ENCODE measurements at places on chromosomes 16 and 17.

DNA sequence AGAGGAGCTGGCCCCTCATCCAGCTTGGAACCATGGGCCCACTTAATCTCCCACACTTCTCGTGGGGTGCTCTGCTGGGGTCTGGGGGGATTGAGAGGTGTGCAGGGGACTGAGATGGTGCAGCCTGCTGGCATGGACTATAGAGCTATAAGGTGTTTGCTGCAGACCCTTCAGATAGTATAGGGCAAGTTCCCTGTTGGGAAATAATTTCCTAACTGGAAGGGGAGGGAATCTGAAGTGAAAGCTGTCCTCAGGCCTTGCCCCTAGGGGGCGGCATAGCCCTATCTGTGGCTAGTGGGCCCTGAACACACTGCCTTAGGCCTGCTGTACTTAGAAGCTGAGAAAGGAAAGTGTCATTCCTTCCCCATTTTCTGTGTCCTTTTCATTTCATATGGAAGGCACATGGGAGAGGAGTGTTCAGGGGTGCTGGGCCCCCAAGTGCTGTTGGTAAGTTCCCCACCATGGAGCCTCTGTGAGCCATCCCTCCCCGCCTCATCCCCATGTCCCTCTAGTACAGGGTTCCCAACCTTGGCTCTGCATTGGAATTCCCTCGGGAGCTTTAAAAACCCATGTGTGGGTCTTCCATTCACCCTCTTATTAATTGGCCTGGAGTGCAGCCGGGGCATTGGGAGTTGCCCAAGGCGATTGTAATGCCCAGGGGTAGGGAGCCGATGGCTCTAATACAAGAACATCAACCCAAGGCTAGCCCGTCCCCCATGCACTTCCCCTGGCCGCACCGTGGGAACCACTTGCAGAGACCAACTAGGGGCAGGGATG lies 19.7 kb downstream of the GOSR2 start:
- peak; percentile 76 for DNase-seq

GRCh38 chr16:67845291-67846062 lies 1.3 kb upstream of the NUTF2 start:
- DNase-seq: no peak

GRCh38 chr16:80084614-80085013 lies 456.2 kb upstream of the DYNLRB2 start:
- DNase-seq: peak; percentile 55

DNA sequence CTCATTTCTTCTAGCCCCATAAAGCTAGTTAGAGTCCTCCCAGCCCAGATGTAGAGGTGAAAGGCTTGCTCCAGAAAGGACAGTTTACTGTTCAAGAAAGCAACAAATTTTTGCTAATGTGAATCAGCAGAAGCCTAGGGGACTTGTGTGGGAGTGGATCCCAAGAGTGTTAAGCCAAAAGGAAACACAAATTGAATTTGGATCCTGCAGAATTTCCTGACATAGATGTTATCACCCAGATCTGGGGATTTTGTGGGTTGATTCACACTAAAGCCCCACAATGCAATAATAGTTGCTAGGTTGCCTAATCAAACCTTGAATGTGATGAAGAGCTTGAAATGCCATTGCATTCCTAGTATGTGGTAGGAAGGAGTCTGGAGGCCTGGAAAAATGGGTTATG lies 135.2 kb upstream of the HS3ST3A1 start:
- peak; percentile 93 for DNase-seq

DNA sequence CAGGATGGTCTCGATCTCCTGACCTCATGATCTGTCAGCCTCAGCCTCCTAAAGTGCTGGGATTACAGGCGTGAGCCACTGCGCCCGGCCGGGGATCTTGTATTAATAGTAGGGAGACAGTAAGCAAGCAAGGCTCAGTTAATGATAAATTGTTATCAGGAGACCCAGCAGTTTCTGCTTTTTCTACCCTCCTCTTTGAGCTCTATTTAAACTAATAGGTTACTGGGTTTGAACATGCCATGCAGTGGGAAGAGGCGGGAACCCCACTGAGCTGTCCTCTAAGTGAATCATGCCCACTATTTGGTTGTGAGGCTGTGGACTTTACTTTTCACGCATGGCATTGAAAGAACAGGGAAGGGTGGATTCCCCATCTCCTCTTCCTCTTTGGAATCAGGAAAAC lies 223.9 kb downstream of the WWOX start:
- no peak for DNase-seq

GRCh38 chr16:89046491-89046890 lies 47.2 kb upstream of the ACSF3 start:
- no peak for DNase-seq

GRCh38 chr16:77570574-77570973 lies 135.7 kb upstream of the ADAMTS18 start:
- no peak for DNase-seq

DNA sequence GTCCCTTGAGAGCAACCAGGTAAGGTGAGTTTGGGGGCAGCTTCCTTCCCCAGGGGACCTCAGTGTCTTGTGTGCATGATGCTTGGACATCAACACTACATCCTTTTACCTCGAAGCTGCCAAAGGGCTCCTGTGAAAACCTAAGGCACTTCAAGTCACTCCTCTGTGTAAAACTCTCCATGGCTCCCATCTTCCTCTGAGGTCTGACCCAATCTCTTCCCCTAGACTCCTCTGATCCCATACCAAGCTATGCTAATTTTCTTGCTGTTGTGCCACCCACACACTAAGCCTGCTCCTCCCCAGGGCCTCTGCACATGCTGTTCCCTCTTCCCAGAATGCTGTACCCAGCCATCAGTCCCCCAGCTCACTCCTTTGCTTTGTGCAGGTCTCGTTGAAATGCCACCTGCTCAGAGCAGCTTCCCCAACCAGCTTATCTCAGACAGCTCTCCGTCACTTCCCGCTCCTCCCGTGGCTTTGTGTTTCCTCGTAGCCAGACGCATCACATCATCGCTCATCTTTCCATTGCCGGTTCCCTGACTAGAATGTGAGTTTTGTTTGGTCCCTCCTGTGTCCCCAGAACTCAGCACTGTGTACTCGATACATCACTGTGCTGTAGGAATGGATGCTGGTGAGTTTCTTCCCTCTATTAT lies 78.4 kb downstream of the CNGB1 start:
- DNase-seq: no peak

DNA sequence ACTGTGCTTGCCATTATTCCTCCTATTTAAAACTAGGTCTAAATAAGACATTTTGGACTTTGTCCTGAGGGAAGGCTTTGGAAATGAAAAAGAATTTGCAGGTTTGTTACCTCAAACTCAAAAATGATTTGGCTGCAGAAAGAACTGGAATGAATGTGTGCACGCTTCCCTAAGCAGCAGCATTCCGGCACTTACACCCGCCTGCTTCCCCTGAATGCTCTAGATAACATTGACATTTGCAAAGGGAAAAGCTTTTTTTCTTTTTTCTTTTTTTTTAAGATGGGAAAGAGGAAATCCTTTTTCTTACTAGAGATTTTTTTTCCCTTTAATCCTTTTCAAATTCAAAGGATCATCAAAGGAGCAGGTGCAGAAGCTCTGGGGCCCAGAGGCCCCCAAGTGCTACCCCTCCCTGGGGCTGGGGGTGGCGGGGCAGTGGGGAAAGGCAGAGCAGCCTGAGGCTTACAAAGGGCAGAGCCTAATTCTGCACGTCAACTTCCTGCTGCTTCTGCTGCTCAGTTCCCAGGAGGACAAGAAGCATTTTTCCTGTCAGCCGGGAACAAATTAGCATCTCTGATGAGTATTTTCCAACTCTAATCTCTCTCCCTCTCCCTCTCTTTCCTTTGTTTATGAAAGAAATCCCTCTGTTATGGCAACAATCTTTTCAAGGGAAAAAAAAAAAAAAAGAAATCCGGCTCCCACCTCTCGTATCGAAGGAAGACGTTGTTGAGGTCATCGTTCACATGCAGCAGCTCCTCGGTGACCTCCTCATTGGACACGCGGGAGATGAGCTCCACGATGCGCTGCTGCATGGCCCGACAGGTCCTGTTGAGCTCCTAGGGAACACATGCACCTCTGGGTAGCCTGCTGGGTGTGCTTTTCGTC lies 32.1 kb upstream of the SREBF1 start:
- DNase-seq: peak; percentile 23

- no peak for DNase-seq
Measured at GRCh38 chr16:35730251-35730650, 2270.8 kb downstream of the TP53TG3F start.

DNA sequence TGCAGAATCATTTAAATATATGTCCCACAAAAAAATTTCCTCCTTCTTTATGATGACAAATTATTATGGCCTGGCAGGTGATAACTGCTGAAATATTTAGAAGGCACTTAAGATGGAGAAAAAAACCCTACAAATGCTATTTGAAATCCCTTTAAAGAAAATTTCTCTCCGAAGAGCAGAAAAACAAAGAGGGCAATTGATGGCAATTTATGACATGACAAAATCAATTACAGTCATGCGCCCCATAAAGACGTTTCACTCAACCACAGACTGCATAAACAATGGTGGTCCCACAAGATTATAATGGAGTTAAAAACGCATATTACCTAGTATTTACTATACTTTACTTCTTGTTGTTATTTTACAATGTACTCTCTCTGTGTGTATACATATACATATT lies 25.2 kb upstream of the KIF2B start:
- no peak for DNase-seq

- peak; percentile 48 for DNase-seq
Measured at GRCh38 chr17:6639586-6640535, 650 bp downstream of the KIAA0753 start.

Measured in AG10803 (cell line).